ENCODE measurements at places on chromosomes 16 and 17.
A peak's percentile ranks its signal among the peaks of the same experiment; 100 is the strongest.

DNA sequence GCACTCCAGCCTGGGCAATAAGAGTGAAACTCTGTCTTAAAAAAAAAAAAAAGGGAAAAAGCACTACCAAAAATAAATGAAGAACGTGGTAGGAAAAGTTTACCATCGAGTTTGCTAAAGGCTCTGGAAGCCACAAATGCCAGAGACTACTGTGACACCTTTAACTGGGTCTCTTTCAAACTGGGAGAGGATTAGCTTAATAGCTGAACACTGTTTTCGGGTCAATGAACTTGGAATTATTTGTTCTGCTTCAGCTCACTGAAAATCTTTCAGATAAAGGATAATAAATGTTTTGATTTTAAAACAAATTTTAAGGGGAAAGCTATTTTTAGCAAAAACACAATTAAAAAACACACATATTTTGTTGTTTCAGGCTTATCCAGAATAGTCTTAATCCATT, 1.4 kb downstream of the RETREG3 start:
- DNase-seq, result no peak

- DNase-seq, result no peak
These were observed 23.8 kb upstream of the ZNF469 start for GRCh38 chr16:88359008-88359407.

- no peak for DNase-seq
These were observed 1.8 kb downstream of the KNOP1 start for GRCh38 chr16:19716183-19716582.

- peak; percentile 24 for DNase-seq
These were observed 7.7 kb upstream of the NPIPB2 start for GRCh38 chr16:11949527-11949926.

DNA sequence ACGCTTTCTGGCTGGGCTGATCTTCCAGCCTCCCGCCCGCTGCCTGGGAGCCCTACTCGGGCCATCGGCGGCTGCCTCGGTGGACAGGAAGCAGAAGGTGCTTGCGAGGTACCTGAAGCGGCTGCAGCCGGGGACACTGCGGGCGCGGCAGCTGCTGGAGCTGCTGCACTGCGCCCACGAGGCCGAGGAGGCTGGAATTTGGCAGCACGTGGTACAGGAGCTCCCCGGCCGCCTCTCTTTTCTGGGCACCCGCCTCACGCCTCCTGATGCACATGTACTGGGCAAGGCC, 30.7 kb downstream of the CIITA start:
- DNase-seq, result no peak

DNA sequence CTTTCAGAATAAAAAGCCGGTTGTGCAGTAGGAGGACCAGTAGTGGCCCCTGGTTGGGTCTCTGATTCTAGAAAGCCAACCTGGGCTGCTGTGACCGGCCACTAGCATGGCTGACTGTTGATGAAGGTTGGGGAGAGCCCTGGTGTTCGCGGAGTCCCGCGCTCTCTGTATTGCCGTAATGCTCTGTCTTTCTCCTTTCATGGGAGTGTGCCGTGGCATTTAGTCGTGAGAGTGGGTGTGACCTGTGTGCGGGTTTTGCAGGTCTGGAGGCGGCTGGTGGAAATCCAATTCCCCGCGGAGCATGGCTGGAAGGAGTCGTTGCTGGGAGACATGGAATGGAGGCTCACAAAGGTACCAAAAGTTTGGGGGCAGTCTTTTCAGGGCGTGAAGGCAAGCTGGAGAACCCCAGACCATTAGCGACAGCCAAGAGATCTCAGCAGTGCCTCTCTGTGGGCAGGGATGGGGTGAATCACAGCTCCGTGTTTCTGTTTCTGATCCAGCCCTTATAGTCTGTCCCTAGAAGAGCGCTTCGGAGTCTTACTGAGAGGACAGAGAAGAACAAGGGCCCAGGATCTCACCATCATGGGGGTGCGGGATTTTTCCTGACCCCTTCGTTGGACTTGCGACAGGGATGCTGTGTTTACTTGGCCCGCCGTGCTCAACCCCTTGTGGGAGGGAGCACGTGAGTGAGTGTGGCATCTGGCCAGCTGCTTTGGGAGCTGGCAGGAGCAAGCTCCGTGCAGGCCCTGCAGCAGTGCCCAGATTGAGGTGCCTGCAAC, 56.5 kb downstream of the RNF213 start:
- no peak for DNase-seq
